Hepatocyte (in vitro differentiated cells): ENCODE measurements at places on chromosomes 7 and 10. TPM values are rescaled to one million over a fixed set of nuclear protein-coding genes. Genes with fewer than 3 reads are reported as not detected.
A peak's percentile ranks its signal among the peaks of the same experiment; 100 is the strongest.

- no peak for DNase-seq
These were observed 59.9 kb downstream of the HIBADH start for GRCh38 chr7:27602766-27603165.

- DNase-seq, result no peak
These were observed 247.8 kb upstream of the IGFBP3 start for GRCh38 chr7:46168671-46169383.

DNA sequence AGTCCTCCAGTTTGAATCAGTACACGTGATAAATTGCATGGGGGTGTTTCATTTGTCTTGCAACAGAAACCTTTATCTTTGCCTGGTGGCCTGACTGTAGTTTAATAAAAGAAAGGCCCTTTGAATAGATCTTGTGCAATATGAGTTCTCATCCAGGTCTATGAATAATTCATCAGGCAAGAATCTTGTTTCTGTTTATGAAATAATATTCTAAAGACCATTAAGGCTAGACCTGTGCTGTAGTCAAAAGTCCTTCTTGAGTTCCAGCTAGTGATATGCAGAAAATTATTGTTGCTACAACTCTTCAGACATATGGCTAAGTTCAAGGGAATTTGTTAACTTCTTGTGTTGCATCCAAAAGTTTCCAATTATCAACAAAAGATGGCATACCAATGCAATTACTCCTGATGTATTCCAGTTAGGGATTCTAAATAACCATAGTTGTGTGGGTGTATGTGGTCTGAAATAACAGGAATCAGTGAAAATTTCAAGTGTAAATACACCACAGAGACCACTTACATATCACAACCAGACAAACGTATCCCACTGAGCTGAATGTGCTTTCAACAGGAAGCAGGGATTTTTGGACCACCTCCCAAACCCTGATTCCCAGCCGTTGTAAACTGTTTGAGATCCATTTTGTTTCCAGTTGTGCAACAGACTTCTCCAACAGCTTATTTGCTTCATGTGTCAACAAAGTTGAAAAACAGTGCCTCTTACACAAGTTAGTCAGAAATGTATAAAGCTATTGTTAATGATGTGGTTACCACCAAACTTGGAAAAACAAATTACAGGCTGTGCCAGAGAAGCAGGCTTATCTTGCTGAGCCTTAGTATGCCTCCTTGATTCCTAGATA is 54.7 kb upstream of the BICC1 start:
- no peak for DNase-seq

DNA sequence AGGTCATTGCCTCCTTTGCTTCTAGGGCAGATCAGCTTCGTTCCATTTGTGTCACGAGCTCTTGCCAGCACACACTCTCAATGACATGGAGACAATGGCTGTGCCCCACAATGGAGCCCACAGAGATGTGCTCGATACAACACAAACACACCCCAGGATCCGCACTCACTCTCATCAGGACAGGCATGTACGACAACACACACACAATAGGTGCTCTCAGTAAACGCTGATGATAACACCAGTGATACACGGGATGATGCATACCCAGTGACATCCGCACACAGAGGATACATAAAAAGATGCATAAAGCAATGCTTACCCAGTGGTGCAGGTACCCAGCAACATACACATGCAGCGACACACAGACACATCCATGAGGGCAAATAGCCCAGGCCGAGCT is 61.2 kb upstream of the LBX1 start:
- DNase-seq, result no peak

GRCh38 chr10:34758447-34758996 is 56.6 kb downstream of the PARD3 start:
- DNase-seq, result peak; percentile 48

DNA sequence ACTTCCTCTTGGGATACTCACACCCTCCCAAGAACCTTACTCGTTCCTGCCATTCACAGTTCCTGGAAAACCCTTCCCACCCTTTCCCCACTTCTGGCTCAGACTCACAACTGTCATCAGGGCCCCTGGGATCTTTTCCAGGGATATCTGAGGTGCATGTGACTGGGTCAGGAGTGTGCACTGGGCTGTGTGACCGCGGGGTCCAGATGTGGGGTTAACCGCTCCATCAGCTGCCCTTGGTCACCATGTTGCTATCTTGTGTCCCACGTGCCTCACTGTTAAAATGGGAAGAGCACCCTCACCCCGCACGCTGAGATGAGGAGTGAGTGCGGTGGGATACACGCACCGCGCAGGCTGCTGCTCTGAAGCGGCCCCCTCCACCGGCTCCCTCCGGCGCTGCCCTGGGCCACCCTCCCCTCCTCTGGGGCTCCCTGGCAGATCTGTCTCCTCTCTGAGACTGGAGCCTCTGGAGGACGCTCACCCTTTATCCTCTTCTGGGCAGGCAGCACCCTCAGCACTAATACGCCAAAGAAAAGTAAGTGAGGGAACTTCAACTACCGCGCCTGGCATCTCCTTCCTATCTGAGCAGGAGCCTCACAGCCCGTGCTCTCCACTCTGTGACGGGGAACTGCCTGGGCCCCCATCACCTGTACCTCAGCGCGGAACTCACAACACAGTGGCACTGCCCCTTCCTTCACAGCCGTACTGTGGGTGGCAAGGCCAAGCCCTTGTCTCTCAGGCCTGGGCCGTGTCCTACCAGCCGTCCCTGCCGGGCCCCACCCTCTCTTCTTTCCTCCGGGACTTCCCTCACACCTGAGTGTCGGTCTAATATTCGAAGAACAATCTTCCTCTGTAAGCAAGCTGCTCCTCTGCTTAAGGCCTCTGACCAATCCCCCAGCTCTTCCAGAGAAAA is 15.6 kb downstream of the COBL start:
- DNase-seq, result no peak

DNA sequence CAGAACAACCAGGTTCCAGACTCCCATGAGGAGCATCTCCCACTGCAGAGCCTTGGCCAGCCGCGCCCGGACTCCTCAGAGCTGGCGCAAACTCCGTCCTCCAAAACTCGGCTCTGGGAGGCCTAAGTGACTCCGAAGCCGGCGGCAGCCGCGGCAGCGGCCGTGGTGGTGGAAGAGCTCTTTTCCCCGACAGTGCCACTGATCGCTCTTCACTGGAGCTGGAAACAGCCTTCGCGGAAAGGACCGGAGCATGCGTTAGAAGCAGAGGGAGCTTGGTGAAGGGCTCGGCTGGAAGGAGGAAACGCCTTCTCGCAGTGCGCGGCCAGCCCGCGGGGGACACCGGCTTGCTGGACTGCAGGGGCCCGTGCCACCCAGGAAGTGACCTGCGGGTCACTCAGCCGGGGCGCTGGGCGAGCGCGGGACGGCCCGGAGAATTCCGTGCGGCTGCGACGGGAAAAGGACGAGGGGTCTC is 5.0 kb upstream of the HOXA13 start:
- DNase-seq, result no peak

DNA sequence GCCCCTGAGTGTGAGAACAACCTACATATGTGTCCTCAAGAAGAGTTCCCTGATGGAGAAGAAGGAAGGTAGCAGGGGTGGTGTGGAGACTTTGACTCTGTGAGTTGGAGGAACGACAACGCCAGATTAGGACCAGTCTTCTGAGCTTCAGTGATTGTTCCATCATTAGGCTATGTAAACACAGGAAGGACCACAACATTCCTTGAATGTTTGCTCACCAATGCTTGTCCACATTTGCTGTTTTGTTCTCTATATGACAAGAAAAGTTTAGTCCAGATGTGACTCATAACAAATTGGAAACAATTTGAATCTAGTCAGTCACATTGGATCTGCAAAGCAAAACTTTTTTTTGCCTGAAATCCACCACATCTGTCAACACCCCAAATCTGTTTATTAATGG is 62.7 kb downstream of the ENTPD1 start:
- no peak for DNase-seq

Gene GGCT
- 43.4 and 47.2 TPM in 2 replicates for total RNA-seq
